CD4-positive, CD25-positive, alpha-beta regulatory T cell (primary cell): ENCODE measurements at places on chromosomes 4 and X. TPM values are rescaled to one million over a fixed set of nuclear protein-coding genes. Genes with fewer than 3 reads are reported as not detected.

The TEC gene
- 3.0 TPM for total RNA-seq

The HHIP gene
- not detected for total RNA-seq

DNA sequence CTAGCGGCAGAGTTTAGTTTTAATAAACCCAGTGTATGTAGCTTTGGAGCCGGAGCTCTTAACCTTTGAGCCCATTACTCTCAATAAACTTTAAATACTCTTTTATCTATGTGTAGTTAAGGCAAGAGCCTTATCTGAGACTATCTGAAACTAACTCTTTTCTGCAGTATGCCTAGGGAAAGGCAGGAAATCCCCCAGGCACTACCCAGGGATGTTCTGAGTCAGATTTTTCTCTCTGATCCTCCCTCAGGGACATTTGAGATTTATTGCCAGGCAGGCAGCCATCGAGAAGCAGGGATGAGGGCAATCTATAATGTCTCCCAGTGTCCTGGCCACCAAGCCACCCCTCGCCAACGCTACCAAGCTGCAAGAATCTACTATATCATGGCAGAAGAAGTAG lies 39.1 kb downstream of the HEPH start:
- no peak for DNase-seq

DNA sequence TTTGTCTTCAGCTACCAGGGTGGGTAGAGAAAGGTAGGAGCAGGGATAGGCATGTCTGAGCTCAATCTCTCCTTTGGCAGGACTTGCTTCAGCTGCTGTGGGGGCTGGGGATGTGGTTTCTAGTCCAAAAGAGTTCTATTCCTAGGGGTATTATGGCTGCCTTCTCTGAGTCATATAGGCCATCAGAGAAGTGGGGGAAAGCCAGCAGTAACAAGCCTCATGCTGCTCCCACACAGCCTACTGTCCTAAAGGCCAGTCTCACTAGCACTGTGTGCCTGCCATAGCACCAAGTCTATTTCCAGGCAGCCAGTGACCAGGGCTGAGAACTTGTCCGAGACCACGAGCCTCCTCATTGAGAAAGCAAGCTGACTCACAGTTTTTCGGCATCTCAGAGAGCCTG lies 270.6 kb downstream of the DCAF12L2 start:
- no peak for DNase-seq

The CXCL6 gene
- not detected for total RNA-seq

DNA sequence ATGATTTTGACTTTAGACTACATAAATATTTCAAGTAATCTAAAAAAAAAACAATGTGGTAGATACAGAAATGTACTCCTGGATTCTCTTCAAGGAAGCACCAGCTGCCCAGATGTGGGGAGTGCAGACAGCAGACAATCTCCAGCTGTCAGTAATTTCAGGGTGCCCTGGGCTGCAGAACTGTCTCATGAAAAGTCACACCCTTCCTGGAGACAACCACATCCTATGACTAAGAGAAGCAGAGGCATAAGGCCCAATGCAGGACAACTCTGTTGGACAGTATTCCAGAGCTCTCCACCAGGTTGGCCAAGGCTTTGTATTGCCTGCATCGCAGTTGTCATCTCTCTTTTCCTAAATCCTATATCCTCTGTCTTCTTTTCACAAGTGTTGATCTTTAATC lies 34.4 kb upstream of the BLTP1 start:
- DNase-seq = no peak

The PTCHD1 gene
- total RNA-seq = not detected

The SNCA gene
- 2.3 TPM for total RNA-seq

The XKRX gene
- total RNA-seq = 1.2 TPM

- no peak for DNase-seq
Measured at GRCh38 chrX:32153585-32153984, 1057.8 kb downstream of the DMD start.

The SOD3 gene
- total RNA-seq = not detected

DNA sequence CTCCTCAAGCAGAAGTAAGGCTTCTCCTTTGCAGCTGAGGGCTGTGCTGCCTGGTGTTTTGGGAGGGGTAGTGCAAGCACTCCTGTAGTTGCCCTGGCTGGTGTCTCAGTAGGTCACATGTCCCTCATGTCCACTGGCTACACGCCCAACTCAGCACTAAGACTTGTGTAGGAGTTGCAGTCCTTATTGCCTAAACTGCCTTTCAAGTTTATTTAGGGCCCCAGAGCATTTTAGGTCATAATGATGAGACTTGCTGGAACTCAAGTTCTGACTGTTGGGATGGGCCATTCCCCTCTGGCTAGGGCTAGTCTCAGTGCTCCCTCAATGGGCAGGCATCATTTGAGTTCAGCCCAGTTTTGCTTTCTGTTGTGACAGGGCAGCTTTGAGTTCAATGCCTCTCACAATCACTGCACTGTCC lies 44.1 kb downstream of the PPM1K start:
- DNase-seq = no peak
